ENCODE measurements at places on chromosomes 7 and 10.

DNA sequence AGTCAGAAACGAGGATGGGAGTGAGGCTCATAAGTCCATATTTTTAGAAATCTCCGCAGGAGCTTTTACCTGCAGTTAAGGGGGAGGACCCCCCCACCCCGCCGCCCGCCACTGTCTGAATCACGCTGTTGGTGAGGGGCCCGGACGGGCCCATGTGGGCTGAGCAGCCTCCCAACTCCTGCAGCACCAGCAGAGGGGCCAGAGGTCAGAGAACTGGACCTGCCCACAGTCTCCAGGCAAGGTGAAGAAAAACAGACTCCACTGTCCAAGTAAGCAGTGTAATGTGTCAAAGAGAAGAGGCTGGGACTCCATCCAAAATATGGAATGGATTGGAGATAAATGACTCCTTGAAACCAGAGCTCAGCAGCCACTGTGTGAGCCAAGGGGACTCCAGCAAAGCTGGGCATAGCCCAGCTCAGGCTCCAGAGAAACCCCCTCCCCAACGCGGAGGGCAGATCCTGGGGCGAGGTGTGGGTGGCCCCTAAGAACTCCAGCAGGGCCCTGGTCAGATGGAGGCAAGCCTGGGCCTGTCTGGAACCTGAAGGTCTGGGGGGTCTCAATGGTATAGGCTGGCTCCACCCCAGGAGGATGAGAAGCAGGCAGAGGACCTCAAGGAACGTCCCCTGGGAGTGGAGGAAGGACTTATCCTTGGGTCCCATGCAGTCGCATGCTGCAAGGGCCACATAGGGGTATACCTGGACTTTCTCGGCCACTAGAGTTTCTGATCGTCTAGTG is 128.5 kb upstream of the TNS3 start:
- DNase-seq: no peak
- no peaks in the 10 kb centered on the region for H3K27me3 ChIP-seq
- no peak overlapping the region for H3K27ac ChIP-seq
- H3K36me3 ChIP-seq: no peaks in the 10 kb centered on the region

DNA sequence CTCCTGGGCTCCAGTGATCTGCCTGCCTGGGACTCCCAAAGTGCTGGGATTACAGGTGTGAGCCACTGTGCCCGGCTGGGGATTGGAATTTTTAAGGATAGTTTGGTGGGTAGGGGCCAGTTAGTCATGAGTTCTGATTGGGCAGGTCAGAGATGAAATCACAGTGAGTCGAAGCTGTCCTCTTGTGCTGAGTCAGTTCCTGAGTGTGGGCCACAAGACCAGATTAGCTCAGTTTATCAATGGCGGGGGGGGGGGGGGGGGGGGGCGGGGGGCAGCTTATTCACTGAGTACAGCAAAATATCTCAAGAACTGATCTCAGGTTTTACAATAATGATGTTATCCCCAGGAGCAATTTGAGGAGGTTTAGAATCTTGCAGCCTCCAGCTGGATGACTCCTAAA is 11.6 kb upstream of the ERCC6 start:
- no peaks in the 10 kb centered on the region for H3K4me1 ChIP-seq
- no peak overlapping the region for H3K4me3 ChIP-seq
- H3K36me3 ChIP-seq: peaks cover 4% of the 10 kb centered on the region
- H3K27ac ChIP-seq: no peak overlapping the region
- peaks cover 9% of the 10 kb centered on the region for H3K27me3 ChIP-seq

- H3K4me1 ChIP-seq: peaks cover 38% of the 10 kb centered on the region
- H3K27ac ChIP-seq: peak overlapping the region; percentile 89
- DNase-seq: peak; percentile 80
- H3K36me3 ChIP-seq: peaks cover 5% of the 10 kb centered on the region
- peak overlapping the region; percentile 84 for H3K4me3 ChIP-seq
Observed at GRCh38 chr10:92691591-92692079, 1.9 kb downstream of the HHEX start.

GRCh38 chr10:32111585-32111984 is 55.4 kb upstream of the KIF5B start:
- no peaks in the 10 kb centered on the region for H3K4me1 ChIP-seq
- H3K27ac ChIP-seq: no peak overlapping the region
- peaks cover 2% of the 10 kb centered on the region for H3K27me3 ChIP-seq
- no peaks in the 10 kb centered on the region for H3K36me3 ChIP-seq
- no peak for DNase-seq

DNA sequence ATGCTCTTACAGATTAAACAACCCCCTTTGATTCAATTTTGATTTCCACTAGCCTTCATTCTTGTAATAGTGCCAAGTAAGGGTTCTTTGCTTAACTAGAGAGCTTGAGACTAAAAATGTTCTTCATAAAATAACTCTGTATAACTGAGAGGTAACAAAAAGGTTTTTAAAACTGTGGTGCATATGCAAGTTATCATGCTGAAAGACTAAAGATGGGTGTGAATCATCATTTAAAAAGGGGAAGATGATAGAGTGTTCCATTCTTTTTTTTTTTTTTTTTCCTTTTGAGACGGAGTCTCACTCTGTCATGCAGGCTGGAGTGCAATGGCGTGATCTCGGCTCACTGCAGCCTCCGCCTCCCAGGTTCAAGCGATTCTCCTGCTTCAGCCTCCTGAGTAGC is 11.1 kb downstream of the MDFIC start:
- H3K4me1 ChIP-seq: no peaks in the 10 kb centered on the region
- H3K27ac ChIP-seq: no peak overlapping the region
- DNase-seq: no peak
- no peaks in the 10 kb centered on the region for H3K36me3 ChIP-seq
- peak overlapping the region; percentile 42 for H3K4me3 ChIP-seq

GRCh38 chr10:97328646-97329453 is 5.7 kb downstream of the FRAT2 start:
- no peak for DNase-seq
- H3K36me3 ChIP-seq: no peaks in the 10 kb centered on the region
- H3K4me1 ChIP-seq: peaks cover 80% of the 10 kb centered on the region
- H3K4me3 ChIP-seq: no peak overlapping the region
- peak overlapping the region; percentile 77 for H3K27ac ChIP-seq
